Right hindlimb (tissue), 1 donor: ENCODE measurements at places on chromosomes 6 and 20.

GRCh38 chr20:1273366-1273765 is 7.3 kb downstream of the SNPH start:
- no peak for DNase-seq

- DNase-seq = peak; percentile 28
Observed at GRCh38 chr6:101393829-101394251, 332 bp downstream of the GRIK2 start.

- DNase-seq = no peak
Observed at GRCh38 chr6:125067552-125067951, 86.0 kb upstream of the TPD52L1 start.

- DNase-seq = no peak
Observed at GRCh38 chr20:50704971-50705370, 13.6 kb upstream of the RIPOR3 start.

- peak; percentile 67 for DNase-seq
Observed at GRCh38 chr6:27176523-27177484, 70.7 kb upstream of the PRSS16 start.
